ENCODE measurements at places on chromosomes 7 and 10.

GRCh38 chr10:126252884-126253610 is 135.2 kb downstream of the ADAM12 start:
- DNase-seq, result no peak

GRCh38 chr7:115748123-115748738 is 282.3 kb downstream of the TFEC start:
- DNase-seq, result no peak

DNA sequence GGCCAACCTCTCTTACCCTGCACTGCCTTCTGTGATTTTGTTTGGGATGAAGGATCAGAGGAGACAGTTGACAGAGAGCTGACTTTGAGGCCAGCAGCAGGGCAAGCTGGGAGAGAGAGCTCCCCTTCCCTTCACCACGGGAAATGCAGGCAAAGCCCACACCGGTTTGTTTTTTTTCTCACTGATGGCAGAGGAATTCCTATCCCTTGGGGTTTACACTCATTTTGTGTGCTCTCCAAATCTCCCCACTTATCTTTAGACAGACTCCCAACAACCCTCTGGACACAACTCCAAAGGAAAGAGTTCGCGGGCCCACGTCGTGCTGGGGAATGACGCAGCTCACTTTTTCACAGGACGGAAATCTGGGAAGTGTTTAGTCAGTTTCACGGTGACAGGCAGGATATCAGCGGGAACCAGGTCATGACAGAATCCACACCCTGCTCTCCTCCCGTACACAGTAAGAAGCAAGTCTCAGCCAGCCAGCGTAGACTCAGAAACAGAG is 68.3 kb upstream of the FAM171A1 start:
- DNase-seq, result no peak

GRCh38 chr7:25624833-25625232 is 396.5 kb upstream of the NPVF start:
- no peak for DNase-seq

GRCh38 chr10:70295321-70295720 is 11.5 kb upstream of the NPFFR1 start:
- no peak for DNase-seq

All from stimulated activated CD8-positive, alpha-beta memory T cell treated with anti-CD3 and anti-CD28 coated beads, Interleukin-7, amount 100 ng/mL, for 1 hour (primary cell).